ENCODE measurements at places on chromosomes 4 and X.

GRCh38 chr4:78707793-78708192, 68.4 kb upstream of the BMP2K start:
- no peak for DNase-seq

DNA sequence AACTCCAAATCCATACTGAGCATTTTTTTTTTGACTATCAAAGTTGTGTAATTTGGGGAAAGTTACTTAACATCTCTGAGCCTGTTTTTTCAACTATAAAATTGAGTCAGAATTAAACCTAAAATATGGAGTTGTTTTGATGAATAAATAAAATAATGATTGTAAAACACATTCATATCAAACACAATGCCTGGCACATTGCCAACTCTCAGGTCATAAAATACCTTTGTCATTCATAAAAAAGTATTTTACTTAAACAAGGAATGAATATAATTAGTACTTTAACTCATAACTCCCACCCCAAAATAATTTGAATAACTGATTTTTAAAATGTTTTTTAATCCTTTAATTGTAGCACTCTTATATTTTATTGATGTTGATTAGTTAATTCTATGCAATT, 3.8 kb upstream of the GPR174 start:
- DNase-seq: no peak

DNA sequence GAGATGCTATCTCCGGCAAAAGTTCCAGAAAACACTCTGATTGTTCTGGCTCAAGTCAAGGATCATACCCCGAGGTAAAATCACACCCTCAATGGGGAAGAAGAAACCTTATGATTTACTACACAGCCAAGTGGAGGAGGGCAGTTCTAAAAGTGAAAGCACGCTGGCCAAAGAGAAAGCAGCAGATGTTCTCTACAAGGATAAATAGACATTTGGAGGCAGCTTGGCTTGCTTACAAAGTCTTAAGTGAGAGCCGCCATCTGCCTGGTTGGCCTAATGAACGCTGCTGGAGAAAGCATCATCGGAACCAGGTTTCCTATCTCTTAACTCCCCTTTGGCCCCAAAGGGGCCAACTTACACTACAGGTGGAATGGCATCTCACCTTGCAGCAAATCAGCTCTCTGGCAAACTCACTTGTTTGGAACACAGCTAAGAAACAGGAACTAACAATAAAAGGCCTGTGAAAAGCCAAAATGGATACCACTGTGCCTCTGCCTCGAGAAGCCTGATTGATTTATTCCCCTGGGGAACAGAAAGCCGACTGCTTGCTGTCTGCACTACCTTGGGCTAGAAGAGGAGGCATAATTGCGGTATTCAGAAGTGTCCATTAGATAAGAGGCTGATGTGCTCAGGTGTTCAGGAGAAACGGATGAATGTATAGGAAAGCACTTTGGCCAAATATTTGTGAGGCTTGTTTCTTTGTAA, 22.8 kb downstream of the FRAS1 start:
- DNase-seq: no peak

GRCh38 chrX:134377537-134377936, 82.4 kb upstream of the HPRT1 start:
- peak; percentile 37 for DNase-seq

- DNase-seq: no peak
These were observed 383.4 kb upstream of the FGF13 start for GRCh38 chrX:139094671-139095592.

- peak; percentile 64 for DNase-seq
These were observed 464 bp downstream of the RAP1GDS1 start for GRCh38 chr4:98261405-98262291.

- DNase-seq: no peak
These were observed 87.7 kb upstream of the STS start for GRCh38 chrX:7059859-7060258.

- DNase-seq: no peak
These were observed 8.0 kb downstream of the OFD1 start for GRCh38 chrX:13742397-13743176.

GRCh38 chr4:26377328-26378311, 56.8 kb downstream of the RBPJ start:
- no peak for DNase-seq

GRCh38 chr4:177163532-177163931, 146.1 kb upstream of the NEIL3 start:
- peak; percentile 69 for DNase-seq

- DNase-seq: peak; percentile 27
These were observed 406.0 kb downstream of the INPP4B start for GRCh38 chr4:142440093-142440492.

- DNase-seq: no peak
These were observed 21.0 kb upstream of the POLA1 start for GRCh38 chrX:24672701-24673190.

DNA sequence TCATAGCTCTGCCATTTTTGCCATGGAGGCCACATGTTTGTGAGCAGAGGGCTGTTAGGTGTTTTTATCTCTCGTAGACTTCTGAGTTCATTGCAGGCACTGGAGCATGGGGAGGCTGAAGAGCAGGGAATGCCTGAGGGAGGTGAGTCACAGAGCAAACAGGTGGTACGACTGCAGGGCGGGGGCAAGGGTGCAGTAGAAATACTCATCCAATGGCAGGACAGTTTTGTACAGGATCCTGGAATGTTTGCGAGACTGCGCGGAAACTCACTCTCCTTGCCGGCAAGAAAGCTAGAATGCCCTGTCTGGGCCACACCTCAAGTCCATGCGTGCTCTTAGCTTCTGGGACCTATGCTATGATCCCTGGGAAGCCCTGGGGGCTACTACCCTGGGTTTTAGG, 20.0 kb upstream of the VCX2 start:
- no peak for DNase-seq

DNA sequence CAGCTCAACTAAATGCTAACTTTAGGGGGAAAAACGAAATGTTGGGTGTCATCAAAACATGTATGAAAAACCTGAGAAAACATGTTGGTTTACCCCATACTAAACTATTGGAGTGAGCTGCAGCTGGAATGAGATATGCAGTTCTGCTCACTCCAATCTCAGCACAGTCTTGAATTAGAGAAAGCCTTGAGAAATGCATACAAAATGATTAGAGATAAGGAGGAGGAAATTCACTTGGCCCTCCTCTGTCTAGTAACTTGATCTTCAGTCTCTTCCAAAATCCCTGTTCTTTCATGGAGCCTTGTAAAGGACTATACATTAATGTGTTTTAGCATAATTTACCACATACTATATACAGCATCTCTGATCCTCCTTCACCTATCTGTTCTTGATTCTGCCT, 3.2 kb upstream of the LRCH2 start:
- no peak for DNase-seq

GRCh38 chr4:48261281-48261680, 8.4 kb downstream of the TEC start:
- DNase-seq: peak; percentile 11

DNA sequence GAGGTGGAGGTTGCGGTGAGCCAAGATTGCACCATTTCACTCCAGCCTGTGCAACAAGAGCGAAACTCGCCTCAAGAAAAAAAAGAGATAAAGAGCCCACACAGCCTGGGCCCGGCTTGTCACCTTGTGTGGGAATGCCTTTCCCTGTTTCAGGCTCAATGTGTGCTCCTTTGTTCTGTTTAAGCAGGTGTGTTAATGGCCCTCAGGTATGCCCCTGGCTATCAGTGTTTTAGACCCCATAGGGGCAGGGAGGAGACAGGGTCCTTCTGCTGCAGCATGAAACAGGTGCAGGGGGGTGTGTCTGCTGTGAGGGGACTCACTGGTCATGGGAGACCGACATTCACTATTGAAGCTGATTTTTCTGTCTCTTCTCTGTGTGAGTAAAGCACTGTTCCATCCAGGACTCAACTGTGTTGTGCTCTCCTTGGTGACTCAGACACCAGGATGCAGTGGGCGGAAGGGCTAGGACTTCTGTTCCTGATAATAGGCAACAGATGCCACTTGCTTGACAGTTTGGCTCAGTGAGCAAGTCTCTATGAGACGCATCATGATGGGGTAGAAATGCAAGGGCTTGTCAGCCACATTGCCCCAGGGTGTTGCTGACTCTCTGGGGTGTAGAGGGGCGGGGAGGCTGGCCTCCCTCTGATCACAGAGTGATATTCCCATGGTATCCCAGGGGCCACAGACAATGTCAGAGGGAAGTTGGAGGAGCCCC, 15.6 kb upstream of the LAP3 start:
- DNase-seq: peak; percentile 77

GRCh38 chrX:17030580-17031270, 84.3 kb downstream of the REPS2 start:
- peak; percentile 32 for DNase-seq

DNA sequence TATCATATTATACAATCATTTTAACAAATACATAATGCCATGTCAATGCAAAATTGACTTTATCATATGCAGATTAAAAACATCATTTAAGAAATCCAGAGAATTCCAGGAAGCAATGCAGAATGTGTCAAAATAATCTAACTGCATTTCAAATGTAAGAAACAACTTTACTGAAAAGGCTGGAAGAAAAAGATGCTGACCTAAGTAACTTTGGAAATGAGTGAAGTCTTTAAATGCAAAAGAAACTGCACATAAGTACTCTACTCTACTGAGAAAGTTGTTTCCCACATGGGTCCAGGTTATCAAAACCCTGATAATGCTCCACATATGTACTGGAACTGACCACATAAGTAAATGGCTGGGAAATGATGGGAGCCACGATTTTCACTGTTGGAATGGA, 149.9 kb downstream of the EVC2 start:
- DNase-seq: no peak

GRCh38 chr4:182276210-182277109, 33.3 kb downstream of the TENM3 start:
- DNase-seq: no peak

DNA sequence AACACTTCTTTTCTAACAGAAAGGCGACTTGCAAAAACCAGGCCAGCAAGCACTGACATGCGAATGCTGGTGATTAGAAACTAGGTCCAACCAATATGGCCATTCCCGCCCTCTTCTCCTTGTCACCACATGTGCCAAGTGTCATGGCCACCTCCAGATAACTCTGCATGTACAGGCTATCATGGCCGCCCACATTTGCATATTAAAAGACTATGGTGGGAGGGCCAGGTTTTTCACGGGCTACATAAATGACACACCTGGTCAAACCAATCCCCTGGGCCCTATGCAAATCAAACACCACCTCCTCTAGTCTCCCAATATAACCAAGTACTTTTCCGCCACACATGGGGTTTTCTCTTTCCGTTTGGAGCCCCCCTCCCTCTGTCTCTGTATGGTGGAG, 40.1 kb downstream of the NUDT11 start:
- DNase-seq: no peak

DNA sequence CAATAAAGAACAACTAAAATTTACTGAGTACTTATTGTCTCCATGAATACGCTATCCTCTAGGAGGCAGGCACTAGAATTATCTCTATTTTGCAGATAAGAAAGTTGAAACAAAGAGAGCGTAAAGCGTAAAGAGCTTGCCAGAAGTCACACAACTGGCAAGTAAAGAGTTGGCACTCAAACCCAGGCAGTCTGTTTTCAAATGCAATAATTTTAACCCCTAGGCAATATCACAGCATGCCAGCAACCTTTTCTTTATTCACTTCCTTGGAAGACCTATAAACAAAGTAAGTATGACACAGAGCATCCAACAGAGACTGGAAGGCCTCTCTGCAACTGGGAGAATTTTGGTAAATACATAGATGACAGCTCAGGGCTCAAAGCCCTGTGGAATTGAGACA, 23.2 kb upstream of the AMELX start:
- no peak for DNase-seq

DNA sequence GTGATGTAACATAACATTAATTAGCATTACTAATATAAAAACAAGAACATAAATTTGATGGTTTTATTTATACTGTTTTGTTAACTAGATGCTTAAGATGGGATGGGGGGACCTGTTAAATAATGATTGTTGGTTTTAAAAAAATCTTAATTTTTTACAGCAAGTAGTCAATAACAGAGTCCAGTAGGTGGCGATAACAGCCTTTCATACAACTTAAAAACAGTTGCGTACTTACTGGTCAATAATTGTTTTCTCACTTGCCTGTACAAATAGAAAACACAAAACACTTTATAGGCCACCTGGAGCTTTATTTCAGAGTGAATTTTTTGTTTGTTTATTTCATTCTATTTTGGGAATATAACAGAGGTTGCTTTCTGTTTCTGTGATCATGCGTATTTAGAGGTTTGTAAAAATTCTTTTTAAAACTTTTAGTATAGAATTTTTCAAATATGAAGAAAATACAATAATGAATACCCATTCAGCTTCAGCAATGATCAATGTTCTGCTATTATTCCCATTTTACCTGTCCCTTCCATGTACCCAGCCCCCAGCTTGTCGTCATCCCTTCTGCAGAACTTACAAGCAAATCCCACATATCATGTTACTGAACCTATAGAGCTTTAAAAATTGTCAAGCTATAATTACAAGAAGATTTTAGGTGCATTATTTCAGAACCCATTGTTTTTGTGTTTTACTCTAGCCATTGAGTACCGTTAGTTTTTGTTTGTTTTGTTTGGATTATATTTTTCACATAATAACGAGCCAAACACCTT, 97.1 kb downstream of the MRPL1 start:
- peak; percentile 51 for DNase-seq

- DNase-seq: no peak
These were observed 49.8 kb upstream of the CAMK2D start for GRCh38 chr4:113811359-113811758.

DNA sequence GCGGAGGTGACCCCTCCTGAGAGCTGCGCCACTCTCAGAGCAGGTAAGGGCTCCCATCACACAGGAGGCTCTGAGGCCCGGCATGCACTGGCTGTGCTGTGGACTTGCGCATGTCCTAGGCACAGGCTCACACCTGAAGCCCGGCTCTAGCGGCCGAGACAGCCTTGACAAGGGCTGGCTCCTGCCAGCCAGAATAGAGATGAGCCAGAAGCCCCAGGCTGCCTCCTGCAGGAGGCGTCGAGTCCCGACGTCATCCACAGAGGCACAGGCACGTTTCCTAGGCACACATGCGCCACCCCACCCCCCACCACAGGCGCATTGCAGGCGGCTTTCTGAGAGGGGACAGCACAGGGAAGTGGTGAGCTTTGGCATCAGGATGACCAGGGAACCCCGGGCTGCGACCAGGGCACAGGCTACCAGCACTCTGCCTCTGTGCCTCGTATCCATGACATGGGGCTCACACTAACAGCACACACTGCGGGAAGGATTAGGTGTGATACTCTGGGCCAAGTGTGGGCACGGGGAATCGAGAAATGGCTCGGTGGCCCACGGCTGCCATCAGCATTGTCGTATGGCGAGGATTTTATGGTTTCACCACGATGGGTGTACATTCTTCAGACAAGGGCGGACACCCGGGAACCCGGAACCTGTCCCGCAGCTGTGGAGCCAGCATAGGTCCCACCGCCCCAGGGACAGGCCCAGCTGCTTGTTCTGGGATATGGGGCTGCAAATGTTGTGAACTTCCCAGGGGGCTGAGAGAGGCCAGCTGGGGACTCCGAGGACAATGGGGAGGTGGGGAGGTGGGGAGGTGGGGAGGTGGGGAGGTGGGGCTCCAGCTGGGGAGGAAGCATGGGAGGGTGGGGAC, 90.7 kb upstream of the ADRA2C start:
- no peak for DNase-seq

- no peak for DNase-seq
These were observed 225.4 kb downstream of the PCDH7 start for GRCh38 chr4:30945586-30945985.

- DNase-seq: peak; percentile 93
These were observed 24.9 kb downstream of the FGFBP1 start for GRCh38 chr4:15913631-15913970.

- no peak for DNase-seq
These were observed 52.1 kb downstream of the KLF8 start for GRCh38 chrX:56284269-56284668.

Measured in fibroblast of skin of right quadriceps (primary cell).